ENCODE measurements at places on chromosomes 4 and X. TPM values are rescaled to one million over a fixed set of nuclear protein-coding genes. Genes with fewer than 3 reads are reported as not detected.

GRCh38 chr4:145824463-145824862 is 114.2 kb downstream of the ZNF827 start:
- DNase-seq, result no peak

The HPGDS gene
- polyA plus RNA-seq, result not detected

DNA sequence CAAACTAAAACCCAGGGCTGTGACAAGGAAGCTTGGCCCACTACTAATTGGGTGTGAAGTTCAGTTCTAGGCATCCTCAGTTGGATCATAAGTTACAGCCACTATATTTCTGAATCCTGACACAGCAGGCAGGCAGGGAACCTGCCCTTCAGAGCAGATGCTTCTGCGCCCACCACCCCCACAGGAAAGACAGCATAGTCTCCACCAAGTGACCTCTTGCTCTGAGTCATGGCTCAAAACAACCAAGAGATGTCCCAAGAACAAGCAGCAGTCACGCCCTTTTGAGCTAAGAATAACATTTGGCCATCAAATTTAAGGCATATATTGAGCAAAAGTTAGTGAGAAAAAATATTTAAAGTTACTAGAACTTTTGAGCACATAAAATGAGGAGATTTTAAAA is 170.7 kb upstream of the SMARCAD1 start:
- DNase-seq, result no peak

DNA sequence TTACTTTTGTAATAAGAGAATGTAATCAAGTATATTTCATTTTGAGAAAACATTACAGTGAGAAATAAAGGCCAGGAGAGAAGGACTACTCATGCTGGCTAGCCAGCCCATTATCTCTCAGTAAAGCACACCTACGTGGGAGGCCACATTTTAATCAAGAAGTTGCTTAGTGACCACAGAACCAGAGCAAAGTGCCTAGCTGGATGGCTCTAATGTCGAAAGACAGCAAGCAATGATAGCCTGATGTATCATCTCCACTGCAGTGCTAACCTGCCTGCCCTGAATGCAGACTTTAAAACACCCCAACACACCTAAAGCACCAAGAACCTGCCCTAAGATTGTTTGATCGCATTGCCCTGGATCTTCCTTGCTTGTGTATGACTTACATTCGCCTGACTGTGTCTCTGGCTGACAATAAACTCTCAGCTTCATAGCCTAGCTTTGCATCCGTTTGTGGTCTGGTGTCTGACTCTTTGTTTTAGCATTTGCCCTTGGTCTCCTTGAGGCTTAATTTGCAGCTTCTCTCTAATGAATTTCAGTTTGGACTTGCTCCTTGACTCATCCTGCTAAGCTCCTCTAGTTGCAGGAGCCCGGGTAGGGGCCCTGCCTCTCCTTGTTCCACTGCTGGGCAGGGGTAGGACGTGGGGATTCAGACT is 31.4 kb upstream of the SOWAHD start:
- DNase-seq, result no peak

The EPHA5 gene
- polyA plus RNA-seq, result not detected

- DNase-seq, result no peak
These were observed 183.0 kb upstream of the HAND2 start for GRCh38 chr4:173713026-173713425.

The GC gene
- 0.18 TPM for polyA plus RNA-seq

The NKX6-1 gene
- not detected for polyA plus RNA-seq

- no peak for DNase-seq
These were observed 372.7 kb upstream of the BOD1L1 start for GRCh38 chr4:14000091-14000814.

- DNase-seq, result no peak
These were observed 15.6 kb downstream of the ALPK1 start for GRCh38 chr4:112312610-112313239.

The GBA3 gene
- 0.03 TPM for polyA plus RNA-seq

DNA sequence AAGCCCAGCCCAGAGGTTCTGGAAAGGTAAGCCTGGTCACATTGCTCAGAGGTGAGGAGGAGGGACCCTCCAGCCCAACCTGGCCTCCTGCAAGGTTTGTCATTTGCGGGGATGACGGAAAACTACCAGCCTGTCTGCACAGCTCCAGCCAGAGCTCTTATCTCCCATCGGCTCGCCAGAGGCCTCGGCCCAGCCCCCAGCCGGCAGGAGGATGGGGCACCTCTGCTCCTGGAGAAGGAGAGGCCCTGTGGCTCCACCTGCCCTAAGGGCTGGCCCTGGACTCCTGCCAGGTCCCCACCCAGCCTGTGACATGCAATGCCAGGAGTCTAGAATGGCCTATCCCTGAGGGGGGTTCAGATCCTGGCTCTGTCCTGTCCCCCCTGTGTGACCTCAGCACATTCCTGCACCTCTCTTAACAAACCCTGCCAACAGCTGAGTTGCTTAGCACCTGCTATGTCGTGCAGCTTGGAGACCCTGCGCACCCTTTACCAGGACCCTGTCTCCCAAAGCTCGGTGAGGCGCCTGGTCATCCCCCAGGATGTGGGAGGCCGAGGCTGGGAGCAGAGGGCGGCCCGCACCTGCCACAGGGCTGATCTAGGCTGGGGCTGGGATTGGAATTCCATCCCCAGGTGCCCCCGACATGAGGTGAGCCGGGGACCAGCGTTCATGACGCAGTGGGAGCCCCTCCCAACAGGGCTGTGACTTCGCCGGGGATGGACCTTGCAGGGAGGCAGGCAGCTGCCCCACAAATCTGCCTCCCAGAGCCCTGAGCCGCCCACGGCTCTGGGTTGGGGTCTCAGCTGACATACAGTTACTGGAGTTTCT is 14.4 kb downstream of the ADRA2C start:
- peak; percentile 90 for DNase-seq

DNA sequence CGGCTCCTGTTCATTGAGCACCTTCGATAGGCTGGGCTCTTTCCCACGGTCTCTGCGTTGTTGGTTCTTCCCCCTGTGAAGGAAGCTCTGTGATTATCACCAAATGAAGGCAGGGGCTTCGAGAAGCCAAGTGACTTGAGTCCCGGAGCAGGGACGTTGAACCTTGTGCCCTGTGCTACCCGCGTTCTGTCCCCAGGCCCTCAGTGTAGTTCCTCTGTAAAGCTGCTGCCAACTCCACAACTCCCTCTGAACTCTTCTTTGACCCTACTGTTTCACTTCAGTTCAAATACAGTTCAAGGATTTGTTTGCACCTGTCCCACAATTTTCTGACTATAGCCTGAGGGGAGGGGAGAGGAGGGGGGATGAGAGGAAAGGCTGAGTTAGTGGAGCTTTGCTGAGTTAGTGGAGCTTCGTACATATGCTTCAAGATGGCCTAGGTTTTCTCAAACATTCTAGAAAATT is 635 bp upstream of the PHF8 start:
- DNase-seq, result peak; percentile 84

DNA sequence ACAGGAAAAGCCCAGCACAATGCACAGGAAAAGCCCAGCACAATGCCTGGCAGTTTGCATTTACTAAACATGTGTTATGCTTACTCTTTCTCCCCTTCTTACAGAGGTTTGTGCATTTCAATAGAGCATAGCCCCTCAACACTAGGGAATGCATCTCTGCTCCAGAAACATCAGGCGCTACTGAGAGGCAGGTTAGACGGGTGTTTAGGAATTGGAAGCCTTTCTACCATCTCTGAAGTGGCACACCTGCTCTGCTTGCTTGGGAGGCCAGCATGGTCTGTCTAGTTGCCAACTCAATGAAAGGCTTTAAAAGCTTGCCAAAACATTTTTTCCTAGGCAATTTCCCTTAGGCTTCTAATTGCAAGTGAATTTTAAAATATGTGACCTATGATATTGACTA is 55.7 kb downstream of the GRID2 start:
- DNase-seq, result no peak

The GSTCD gene
- polyA plus RNA-seq, result 7.9 TPM

DNA sequence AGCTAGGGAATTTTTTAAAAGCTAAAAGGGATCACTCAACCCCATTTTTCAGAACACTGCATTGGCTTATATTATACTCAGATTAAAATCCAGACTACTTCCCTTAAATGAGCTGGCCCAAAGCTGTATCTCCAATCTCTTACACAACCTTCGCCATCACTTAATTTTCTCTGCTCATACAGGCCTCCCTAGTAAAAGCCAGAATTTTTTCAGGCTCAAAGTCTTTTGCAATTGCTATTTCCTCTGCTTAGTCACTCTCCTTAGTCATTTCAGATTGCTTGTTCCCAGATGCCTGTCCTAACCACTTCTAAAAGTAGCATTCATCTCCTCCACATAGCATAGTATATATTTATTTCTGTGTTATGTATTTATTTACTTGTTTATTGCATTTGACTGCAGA is 1587.9 kb upstream of the ADGRL3 start:
- DNase-seq, result no peak

GRCh38 chrX:130994671-130995070 is 63.5 kb upstream of the ARHGAP36 start:
- no peak for DNase-seq

DNA sequence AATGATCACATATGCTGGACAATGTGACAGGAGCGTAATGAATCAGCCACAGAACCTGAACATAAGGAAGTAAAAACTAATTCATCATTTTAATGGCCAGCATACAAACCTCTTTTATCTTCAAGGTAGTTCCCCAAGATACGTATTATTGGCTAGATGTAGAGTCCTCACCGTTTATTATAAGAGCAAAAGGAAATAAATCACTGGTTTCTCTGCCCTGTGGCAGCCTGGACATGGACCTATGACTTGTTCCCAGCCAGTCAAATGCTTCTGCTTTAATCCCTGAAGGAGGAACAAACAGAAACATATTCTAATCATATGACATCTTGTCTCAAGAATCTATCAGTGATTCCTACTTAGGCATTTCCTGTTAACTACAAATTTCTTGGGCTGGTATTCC is 86.8 kb upstream of the FAM241A start:
- no peak for DNase-seq

DNA sequence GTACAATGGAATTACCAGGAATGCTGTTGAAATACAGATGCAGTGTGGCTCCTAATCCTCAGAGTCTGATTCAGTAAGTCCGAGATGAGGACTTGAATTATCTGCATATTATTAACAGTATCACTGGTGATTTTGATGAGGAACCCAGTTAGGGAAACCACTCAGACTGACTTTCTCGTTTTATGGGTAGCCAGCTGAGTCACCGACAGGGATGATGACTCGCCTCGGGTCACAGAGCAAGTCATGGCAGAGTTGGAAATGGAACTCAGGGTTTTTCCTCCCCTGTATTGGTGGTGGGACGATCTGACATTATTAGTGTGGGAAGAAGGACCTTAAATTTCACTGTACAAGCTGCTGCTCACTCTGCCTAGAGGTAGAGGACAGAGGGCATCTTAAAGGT is 51.3 kb downstream of the RTL9 start:
- no peak for DNase-seq

DNA sequence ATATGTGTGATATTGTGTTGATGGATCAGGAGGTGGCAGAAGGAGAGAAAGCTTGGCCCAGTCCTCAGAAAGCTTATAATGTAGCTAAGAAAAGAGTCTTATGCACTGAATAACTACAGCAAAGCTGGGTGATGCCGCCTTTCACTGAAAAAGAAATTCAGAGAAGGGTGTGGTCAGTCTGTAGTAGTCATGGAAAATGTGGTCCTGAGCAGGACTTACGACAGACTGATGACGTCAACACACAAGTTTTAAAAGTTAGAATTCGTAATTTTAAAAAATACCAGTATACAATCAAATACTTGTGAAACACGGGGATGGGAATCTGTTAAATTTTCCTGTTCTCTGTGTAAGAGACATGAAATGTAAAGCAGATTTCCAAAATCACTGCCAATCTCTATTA is 87.0 kb upstream of the RAPGEF2 start:
- DNase-seq, result no peak

DNA sequence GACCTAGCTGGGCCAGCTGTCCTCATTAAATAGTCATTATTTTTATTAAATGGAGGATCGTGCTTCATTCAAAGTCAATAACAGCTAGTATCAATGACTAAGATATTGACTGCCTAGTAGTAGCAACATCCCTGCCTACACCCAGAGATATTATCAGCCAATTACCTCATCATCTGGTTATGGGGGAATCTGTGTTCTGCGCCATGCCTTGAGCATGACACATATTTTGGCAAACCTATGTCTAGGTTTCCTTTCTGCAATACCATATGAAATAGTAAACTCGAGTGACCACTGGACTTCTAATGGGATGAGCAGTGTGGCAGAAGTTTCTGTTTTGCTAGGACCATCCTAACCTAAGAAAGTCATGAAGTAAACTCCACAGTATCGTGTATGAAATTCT is 50.0 kb upstream of the AADAT start:
- DNase-seq, result no peak

GRCh38 chr4:149048451-149049143 is 606.4 kb upstream of the NR3C2 start:
- no peak for DNase-seq
